ENCODE measurements at places on chromosomes 2 and 18.

GRCh38 chr2:184598002-184598315 is 370 bp upstream of the ZNF804A start:
- no peak for DNase-seq

GRCh38 chr18:74416124-74416523 is 41.0 kb downstream of the DIPK1C start:
- DNase-seq: no peak

DNA sequence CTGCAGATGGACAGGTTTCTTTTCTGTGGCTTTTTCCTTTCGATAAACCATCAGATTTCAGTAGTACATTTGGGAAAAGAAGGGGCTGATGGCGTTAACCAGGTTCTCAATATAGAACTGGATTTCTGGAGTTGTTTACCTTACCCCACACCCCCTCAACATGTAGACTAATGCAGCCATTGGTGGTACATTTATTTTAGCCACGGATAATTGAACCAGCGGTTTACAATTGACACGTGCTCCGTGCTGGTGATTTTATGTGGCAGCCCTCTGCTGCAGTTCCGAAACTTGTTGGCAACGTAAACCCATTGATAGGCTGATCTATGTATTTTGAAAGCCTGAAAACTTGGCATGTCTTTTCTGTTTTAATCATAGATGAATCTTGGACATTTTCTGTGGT is 5.4 kb downstream of the SOX11 start:
- no peak for DNase-seq

- DNase-seq: no peak
These were observed 185.7 kb downstream of the MTCL1 start for GRCh38 chr18:8890957-8891464.

All from CD4-positive, alpha-beta T cell (primary cell).